AG08395 (cell line): ENCODE measurements at places on chromosomes 2 and 18.

DNA sequence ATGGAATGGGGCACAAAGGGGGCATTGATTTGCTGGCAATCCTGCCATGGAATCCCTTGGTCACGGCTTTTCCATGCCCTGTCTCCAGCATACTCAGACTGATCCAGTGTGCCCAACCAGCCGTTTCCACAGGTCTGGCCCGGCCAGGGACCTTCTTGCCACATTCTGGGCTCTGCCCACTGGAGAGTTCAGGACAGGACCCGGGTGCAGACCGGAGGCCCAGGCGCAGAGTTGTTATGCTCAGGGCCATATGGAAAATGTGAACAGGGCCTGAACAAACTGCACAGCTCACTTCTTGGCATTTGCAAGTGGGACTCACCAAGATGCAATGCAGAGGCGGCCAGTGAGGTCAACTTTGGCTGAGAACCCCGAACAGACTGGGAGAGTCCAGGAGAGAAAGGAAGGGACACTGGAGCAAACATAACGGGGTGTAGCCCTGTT is 15.6 kb upstream of the ASAP2 start:
- peak; percentile 95 for DNase-seq

- DNase-seq = peak; percentile 81
Observed at GRCh38 chr2:46119453-46119852, 177.8 kb upstream of the EPAS1 start.

GRCh38 chr2:72789241-72789640 is 36.6 kb downstream of the EXOC6B start:
- no peak for DNase-seq

- no peak for DNase-seq
Observed at GRCh38 chr2:138640921-138641676, 139.1 kb downstream of the NXPH2 start.

- no peak for DNase-seq
Observed at GRCh38 chr2:35741556-35741955, 614.0 kb upstream of the CRIM1 start.

DNA sequence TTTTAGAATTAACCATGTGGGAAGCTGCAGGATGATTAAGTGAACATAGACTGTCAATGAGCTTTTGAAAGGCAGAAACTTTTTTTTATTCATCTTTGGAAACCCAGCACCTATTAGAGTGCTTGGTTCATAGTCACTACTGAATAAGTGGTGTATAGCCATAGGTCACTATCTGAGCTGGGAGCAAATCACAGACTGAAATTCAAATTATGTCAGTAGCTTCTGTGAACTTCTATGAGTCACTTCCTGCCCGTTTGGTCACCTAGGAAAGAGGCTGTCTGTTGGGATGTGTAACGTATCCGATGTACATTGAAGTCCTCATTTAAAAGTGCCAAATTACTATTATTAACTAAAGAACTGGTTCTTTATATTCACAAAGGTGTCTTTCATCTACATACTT is 20.5 kb upstream of the SLC40A1 start:
- DNase-seq = no peak

GRCh38 chr18:62558015-62558663 is 35.3 kb downstream of the ZCCHC2 start:
- DNase-seq = no peak

- no peak for DNase-seq
Observed at GRCh38 chr2:112818094-112818902, 18.3 kb downstream of the IL1B start.

- DNase-seq = no peak
Observed at GRCh38 chr2:10536569-10537133, 88.5 kb upstream of the ODC1 start.

GRCh38 chr18:58565021-58565420 is 63.9 kb downstream of the ALPK2 start:
- no peak for DNase-seq

- DNase-seq = no peak
Observed at GRCh38 chr2:217392930-217393584, 533.2 kb upstream of the TNP1 start.

GRCh38 chr18:60040971-60041370 is 141.2 kb downstream of the PMAIP1 start:
- no peak for DNase-seq

- DNase-seq = no peak
Observed at GRCh38 chr2:232336981-232337720, 41.4 kb upstream of the ALPP start.

DNA sequence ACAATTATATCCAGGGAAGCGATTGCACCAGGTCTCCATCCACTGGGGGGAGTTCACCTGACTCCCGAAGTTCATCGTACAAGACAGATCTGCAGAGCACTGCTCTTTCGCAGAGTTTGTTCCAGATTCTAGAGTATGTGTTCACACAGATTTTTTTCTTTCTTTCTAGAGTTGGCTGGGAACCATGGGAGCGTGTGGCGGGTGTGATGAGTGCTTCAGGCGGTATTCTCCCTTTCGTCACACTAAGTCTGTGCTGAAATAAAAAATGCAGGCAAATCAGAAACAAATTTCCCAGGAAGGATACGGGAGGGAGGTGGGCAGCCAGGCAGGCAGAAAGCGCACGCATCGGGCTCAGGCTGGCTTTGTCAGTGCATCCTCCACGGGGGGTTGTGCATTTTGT is 129.8 kb upstream of the SOX11 start:
- no peak for DNase-seq

GRCh38 chr2:46971929-46972328 is 56.3 kb upstream of the MCFD2 start:
- no peak for DNase-seq

DNA sequence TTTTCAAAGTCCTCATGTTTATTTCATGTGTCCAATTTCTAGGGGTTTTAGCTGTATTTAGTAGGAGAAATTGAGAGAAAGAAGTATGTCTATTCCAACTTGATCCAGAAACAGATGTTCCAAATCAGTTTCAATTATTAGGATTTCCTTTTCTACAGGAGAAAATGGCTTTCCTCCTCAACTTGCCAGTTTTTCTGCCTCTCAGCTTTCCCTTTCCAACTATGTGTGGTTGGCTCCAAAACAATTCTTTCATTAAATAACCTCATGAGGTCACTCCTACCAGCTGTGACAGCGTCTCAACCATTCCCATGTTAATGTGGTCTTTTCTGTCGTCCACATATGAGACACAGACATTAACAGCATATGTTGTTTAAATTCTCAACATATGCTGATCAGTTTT is 13.1 kb downstream of the XIRP2 start:
- no peak for DNase-seq

GRCh38 chr18:22223254-22223964 is 54.0 kb downstream of the GATA6 start:
- peak; percentile 86 for DNase-seq

GRCh38 chr18:50143294-50143693 is 51.7 kb downstream of the MYO5B start:
- DNase-seq = no peak

DNA sequence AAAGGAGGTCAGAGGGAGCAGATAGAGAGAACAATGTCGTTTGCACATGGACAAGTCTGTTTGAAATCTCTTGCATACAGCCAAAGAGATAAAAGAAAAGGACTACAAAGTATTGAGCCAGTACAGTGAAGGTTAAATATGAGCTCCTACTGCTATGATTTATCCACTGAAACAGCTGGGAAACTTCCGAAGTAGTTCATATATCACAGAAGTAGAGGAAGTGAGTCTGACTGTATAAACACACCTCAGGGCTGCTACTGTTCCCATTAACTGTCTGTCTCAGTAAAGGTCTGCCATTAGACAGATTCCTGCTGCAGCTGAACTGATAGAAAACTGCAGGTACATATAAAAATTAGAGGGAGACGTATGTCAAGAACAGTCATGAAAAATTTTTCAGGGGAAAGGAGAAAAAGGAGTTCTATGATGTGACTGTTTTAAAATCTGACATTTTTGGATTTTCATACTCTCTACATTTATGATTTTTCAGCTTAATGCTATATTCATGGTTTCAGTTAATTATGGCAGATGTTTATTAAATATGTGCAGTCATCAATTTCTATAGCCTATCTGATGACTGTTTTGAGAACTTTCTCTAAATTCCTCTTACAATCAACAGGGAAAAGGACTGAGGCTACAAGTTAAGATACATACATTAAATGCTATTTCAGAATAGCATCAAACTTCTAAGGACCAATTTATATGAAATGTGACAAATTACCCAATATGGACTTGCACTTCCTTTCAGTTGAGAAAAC is 364.7 kb downstream of the ERBB4 start:
- DNase-seq = no peak

DNA sequence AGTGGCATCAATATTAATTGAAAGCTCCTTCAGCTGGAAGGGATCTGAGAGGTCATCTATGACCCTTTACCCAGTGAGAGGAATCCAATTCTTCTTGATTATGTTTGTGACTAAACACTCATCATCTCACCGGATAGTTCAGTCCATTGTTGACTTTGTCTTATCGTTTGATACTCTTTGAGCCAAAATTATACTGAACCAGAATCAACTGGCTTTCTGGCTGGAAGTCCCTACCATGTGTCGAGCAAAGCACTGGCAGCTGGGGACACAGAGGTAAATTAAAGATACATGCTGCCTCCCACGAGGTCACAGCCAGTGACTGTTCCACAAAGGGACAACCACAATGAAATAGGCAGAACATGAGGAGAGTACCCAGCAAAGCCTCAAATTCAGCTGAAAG is 91.4 kb upstream of the FHL2 start:
- no peak for DNase-seq

- DNase-seq = no peak
Observed at GRCh38 chr2:84938194-84938879, 32.6 kb upstream of the KCMF1 start.

- DNase-seq = no peak
Observed at GRCh38 chr2:9646196-9647030, 15.6 kb upstream of the YWHAQ start.

DNA sequence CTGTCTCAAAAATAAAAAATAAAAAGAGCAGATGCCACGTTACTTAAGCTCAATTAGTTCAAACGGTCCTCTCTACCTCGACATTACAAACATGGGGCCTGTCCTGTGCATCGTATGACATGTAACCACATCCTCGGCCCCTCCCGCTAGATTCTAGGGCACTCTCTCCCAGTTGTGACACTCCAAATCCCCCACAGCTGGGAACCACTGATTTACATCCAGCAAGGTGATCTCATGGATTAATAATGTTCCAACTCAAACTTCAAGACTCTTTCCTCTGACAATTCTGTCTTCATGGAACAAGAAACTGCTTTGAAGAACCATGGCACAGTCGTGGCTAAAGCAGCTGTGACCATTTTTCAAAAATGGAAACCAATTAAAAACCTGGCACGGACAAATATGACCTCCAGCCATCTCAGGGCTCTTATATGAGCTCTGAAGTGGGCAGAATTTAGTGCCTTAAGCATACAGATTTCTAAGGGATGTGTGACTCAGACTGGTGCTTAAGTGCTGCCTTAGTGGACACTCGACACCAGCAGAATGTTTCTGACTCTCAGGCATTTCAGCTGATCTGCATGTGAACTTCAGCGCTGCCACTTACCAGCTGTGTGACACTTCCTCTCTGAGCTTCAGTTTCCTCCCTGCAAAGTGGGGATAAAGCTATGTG is 31.7 kb upstream of the ASAP2 start:
- peak; percentile 75 for DNase-seq

- DNase-seq = no peak
Observed at GRCh38 chr2:6917761-6918421, 679 bp downstream of the RNF144A start.

- DNase-seq = no peak
Observed at GRCh38 chr18:75471850-75472249, 44.3 kb upstream of the SMIM21 start.

GRCh38 chr2:2108756-2109155 is 222.3 kb downstream of the MYT1L start:
- no peak for DNase-seq

DNA sequence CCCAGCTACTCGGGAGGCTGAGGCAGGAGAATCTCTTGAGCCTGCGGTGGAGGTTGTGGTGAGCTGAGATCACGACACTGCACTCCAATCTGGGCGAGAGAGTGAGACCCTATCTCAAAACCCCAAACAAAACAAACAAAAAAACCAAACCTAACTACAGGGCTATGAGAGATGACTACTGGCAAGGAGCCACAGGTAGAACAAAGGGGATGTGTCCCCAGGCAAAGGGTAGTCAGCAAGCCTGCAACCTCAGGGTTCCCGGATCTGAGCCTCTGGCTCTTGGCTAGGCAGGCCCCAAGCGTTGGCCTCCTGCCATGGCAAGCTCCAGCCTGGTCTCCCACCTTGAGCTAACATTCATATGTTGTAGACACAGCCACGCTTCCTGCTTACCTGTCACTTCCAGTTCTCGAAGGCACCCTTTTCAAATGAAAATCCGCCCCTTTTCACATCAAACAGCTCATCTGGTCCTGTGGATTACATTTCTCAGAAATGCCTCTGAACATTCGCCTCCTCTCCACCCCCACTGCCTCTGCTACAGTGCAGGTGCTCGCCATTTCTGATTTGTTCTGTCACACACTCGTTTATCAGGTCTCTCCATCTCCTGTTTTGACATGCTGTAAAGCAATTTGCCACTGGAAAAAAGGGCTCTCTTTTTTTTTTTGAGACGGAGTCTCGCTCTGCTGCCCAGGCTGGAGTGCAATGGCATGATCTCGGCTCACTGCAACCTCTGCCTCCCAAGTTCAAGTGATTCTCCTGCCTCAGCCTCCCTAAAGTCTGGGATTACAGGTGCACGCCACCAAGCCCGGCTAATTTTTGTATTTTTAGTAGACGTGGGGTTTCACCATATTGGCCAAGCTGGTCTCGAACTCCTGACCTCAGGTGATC is 13.1 kb upstream of the ACTR3 start:
- no peak for DNase-seq

DNA sequence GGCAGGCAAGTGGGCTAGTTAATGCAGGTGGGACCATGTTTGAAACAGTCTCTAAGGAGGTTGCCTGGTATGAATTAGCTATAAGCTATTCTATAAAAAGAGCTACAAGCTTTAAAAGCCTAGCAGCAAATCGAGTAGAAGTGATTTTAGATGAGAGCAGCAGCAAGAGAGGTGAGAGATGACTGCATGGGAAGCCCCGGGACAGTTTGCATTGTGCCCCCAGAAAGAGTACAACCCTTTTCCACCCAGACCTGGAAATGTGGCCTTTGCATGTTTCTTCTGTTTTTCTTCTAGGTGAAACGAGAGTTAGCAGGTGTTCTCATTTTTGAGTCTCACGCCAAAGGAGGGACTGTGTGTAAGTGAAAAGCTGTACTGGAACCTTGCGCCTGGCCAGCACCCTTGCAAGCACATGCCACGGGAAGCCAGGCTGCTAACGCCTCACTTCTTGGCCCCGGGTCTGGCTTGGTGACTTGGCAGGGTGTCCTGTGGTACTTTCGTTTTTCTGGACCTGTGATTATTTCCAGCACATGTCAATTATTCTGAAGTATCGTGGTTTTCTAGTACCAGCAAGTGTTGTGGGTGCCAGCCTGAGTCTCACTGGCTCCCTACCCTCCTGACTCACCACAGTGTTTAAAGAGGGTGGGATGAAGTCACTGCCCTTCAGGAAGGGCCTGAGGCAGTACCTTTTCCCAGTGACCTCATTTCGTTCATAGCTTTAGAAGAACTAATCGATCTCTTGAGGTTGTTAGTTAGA is 90.3 kb upstream of the MAP3K20 start:
- DNase-seq = peak; percentile 54

GRCh38 chr2:140696449-140696848 is 1434.4 kb downstream of the LRP1B start:
- no peak for DNase-seq
